ENCODE measurements at places on chromosomes 11 and 22.

GRCh38 chr11:117754030-117754429 lies 43.0 kb downstream of the DSCAML1 start:
- DNase-seq: no peak

DNA sequence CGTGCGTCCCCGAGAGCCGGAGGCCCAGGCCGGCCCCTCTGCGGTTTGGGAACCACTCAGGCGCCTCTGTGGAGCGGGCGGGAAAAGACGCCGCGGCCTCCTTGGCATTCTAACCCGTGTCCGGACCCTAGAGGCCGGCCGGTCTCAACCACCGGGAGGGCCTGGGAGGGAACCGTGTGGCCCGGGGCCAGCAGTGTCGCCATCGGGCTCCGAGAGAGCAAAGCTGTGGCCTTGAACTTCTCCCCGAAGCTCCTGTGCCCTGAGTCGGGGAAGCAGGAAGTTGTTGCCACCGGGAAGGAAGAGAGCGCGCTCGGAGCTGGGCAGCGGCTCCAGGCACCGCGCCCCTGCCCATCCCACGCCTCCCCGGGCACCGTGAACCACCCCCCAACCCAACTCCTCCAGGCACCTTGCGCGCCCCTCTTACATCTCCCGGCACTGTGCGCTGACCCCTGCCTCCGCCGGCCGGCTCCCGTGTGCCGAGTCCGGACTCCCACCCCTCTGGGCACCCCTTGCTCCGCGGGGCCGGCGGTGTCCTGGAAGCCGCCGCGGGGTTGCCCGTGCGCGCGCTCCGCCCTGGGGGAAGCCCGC lies 80.0 kb upstream of the PPARA start:
- peak; percentile 54 for DNase-seq

- DNase-seq: no peak
These were observed 19.9 kb downstream of the MGAT3 start for GRCh38 chr22:39476664-39477063.

DNA sequence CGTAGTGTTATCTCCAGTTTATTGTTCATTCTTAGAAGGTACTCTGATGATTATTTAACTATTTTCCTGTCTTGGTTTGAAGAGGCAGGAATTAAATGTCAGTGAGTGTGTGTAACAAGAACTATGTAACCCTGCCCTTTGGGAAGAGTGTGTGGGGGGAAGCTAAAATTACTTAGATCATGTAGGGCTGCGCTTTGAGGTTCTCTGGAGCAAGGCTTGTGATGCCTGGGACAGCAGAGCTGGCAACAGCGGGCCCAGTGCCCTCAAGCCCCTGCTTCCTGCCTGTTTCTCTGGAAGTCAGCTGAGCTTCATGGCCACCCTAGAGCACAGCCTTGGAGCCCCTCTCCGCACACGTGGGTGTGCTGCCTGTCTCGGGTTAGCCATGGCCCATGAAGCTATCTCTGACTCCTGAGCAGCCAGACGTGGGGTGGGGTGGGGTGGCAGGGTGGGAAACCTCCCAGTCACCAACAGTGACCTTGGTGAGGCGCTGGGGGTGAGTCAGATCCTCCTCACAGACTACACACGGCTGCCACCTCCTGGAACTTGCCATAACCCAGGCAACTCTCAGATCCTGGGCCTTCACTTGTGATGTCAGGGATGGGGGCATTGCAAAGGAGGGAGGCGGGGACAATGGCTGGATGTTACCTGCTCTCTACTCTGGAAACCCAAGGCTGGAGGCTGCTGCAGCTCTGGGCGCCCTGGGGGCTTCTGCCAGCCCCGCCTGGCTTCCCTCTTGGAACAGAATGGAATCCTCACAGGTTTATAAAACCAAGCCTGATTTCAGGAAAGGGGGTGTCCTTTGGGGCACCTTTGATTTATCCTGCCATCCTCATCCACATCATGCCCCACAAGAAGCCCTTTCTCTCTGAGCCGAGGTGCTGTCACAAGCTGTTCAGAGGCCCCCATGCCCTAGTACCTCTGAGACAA lies 88.6 kb downstream of the SNX19 start:
- peak; percentile 44 for DNase-seq

GRCh38 chr11:59000003-59000402 lies 60.7 kb downstream of the GLYATL1 start:
- DNase-seq: no peak

DNA sequence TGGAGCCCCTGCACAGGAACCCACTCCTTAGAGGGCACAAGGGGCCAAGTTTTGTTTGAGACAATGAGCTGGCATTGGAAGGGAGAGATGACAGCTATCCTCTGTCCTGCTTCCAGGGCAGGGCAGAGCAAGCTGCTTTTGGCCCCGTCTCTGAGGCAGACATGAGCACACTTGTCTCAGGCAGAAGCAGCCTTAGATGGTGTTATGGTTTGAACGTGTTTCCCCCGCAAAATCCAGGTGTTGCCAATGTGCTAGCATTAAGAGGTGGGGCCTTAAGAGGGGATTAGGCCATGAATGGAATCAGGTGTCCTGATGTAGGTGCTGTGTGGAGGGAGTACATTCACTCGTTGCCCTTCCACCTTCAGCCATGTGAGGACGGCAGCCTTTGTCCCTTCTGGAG lies 2.5 kb downstream of the TP53AIP1 start:
- no peak for DNase-seq

DNA sequence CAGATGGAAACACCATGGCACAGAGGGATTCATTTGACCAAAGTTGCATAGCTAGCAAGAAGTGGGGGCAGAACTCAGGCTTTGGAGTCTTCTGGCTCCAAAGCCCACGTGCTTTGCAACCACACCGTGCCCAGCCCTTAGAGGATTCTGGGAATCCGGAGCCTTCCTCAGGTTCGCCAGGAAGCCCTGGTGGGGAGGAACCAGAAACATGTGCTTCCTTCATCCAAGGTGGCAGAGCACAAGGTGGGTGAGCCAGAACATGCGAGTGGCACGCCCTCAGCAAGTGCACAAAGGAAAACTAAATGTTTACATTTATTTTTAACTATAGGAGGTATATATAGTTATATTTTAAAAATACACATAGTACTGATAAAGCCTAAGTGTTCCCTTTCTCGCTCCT lies 151.9 kb upstream of the NECTIN1 start:
- DNase-seq: no peak

GRCh38 chr22:40660730-40661129 lies 18.6 kb upstream of the MCHR1 start:
- DNase-seq: no peak

GRCh38 chr11:8288824-8289491 lies 25.3 kb upstream of the LMO1 start:
- no peak for DNase-seq

GRCh38 chr11:8317159-8317558 lies 53.5 kb upstream of the LMO1 start:
- no peak for DNase-seq

DNA sequence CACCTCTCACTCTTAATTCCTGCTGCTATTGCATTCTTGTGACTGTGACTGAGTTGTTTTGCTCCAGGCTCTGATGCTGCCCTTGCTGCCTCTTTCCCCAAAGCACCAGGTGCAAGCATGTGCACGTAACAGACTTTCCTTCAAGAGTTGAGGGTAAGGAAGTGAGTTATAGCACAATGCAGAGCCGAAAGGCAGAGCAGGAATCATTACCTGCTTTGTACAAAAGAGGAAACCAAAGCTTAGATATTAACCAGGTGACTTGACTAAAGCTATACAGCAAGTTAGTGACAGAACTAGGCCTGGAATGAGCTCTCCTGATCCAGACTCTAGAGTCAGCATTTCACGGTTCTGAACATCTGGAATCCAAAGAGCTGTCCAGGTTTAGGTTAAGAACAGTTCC lies 33.6 kb downstream of the NEU3 start:
- DNase-seq: no peak

DNA sequence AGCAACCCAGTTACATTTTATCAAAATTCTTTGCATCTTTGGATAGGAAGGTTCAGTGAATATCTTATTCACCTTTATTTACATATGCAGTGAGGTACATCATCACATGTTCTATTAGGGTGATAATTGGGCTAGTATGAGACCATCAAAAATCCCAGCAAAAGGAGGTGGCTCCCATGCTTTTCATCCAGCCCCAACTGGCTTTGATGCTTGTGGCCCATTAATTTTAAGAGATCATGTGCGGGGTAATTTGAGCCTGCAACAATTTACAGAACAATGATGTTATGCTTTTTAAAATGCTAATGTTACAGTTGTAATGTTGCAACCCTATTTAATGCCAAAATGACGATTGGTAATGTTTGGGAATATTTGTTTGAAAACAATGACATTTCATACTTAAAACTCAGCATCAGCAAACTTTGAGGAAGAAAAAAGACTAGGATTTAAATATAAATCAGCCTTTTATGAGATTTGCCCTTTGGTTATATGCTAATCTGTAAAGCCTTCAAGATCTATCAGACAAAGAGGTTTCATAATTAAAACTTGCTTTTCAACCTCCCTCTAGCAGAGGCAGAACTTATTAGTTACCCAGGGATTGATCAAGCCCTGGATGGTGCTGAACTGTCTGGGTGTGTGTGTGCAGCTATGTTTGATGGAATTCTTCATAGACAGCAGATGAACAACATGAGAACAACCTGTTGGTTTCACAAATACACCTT lies 183.5 kb upstream of the SORL1-AS1 start:
- no peak for DNase-seq

DNA sequence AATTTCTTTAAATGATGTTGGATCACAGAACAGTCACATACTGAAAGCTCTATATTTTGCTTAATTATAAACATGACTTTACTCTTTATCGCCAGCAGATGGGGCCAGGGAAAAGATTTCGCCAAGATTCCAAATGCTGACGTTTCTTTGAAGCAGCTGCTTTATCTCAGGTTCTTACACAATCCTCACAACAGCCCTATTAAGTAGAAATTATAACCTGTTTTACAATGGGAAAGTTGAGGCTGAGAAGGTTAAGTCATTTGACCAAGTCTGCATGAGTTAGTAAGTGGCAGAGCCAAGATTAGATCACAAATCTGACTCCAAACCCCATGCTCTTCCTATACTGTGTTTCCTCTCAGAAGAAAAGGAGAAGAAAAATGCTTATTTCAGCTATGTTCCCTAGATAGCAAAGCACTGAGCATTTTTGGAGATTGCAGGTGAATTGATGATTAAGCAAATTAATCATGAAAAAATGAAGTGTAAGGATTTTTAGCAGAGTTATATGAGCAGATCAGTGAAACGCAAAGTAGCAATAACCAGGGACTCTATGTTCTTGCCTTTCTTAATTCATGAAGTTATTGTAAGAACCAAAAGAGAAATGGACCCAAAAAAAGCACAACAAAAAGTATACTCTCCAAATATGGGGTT lies 79.0 kb downstream of the AASDHPPT start:
- DNase-seq: peak; percentile 55

GRCh38 chr22:49628391-49629260 lies 199.0 kb downstream of the BRD1 start:
- no peak for DNase-seq

GRCh38 chr11:25890626-25891260 lies 441.2 kb upstream of the ANO3 start:
- DNase-seq: no peak

DNA sequence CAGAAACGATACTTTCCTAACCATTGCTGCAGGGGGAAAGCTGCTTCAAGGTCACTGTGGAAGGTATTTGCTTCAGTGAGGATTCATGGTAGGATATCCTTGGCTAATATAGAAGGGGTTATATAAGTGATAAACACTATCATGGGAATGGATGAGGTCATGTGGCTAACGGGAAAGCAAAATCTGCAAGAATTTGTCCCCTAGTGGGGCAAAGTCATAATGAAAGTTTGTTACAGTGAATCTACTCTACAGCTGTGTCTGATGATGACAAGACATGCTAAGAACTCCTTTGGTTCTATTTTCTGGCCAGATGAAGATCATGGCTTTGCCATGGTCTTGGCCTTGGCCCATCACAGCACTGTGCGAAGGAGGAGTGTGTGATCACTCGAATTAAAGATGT lies 13.8 kb downstream of the MMP20 start:
- no peak for DNase-seq

All from HT-29 (cell line).